ENCODE measurements at places on chromosomes 11 and 22.

GRCh38 chr22:39925909-39926679, 25.2 kb downstream of the GRAP2 start:
- peak; percentile 55 for DNase-seq

- DNase-seq: no peak
Observed at GRCh38 chr11:132785878-132786277, 746.4 kb downstream of the OPCML start.

DNA sequence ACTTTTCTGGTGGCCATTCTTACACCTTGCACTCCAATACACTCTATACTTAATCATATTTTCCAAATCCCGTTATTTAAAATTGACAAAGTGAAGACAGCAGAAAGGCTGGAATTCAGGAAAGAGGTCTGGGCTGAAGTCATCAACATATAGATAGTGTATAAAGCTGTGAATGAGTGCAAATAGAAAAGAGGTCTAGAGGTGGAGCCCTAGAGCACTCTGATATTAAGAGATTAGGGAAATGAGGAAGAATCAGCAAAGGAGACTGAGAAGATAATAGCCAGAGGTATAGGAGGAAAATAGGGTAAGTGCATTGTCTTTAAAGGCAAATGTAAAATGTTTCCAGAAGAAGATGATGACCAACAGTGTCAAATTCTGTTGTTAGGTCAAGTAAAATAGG, 7.9 kb downstream of the CTR9 start:
- DNase-seq: no peak

GRCh38 chr11:30652801-30653200, 66.6 kb upstream of the MPPED2 start:
- no peak for DNase-seq

GRCh38 chr11:44427432-44427831, 117.5 kb upstream of the ALX4 start:
- DNase-seq: no peak

DNA sequence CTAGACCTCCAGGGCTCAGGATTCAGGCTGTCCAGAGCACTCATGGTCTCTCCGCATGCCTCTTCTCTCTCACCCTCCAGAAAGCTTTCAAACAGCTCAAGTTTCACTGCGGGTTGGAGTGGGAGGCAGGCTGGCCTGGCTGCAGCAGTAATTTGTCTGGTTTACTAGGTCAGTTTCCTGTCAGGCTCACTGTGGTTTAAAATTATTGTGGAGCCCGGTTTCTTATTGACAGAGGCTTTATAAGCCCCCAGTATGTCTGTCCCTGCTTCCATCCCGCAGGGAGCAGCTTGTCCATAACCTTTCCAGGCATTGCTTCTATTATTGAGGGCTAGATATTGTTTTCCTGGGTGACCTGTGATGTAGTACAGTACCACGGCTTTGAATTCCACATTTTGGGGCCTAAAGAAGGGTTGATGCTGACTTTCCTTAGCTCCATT, 235.3 kb upstream of the SORL1-AS1 start:
- DNase-seq: no peak

GRCh38 chr11:41720761-41721160, 261.3 kb upstream of the LRRC4C start:
- DNase-seq: no peak

DNA sequence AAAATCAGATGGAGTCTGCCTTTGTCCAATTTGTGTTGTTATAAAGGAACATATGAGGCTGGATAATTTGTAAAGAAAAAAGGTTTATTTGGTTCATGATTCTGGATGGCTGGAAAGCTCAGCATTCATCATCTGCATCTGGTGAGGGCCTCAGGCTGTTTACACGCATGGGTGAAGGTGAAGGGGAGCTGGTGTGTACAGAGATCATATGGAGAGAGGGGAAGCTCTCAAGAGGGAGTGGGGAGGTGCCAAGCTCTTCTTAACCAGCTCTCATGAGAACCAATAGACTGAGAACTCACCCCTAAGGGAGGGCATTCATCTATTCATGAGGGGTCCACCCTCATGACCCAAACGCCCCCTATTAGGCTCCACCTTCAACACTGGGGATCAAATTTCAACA, 40.0 kb downstream of the NEU3 start:
- DNase-seq: no peak

DNA sequence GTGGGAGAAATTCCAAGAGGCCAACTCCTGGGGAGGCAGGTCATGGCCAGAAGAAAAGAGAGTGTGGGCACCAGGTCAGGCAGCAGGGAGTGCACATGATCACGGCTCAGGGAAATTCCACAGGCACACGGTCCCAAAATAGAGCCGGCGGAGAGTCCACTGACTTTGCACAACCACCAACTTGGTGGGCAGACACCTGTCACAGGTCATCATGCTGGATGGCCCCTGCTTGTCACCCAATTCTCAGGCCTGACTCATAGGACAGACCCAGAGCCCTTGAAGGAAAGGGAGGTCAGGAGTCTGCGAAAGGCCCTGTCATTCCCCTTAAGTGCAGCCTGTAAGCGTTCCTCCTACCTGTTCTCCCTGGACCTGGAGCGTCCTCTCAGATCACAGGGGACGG, 15.8 kb downstream of the APOL2 start:
- no peak for DNase-seq

GRCh38 chr11:65927904-65928397, 8.7 kb downstream of the DRAP1 start:
- DNase-seq: peak; percentile 79

DNA sequence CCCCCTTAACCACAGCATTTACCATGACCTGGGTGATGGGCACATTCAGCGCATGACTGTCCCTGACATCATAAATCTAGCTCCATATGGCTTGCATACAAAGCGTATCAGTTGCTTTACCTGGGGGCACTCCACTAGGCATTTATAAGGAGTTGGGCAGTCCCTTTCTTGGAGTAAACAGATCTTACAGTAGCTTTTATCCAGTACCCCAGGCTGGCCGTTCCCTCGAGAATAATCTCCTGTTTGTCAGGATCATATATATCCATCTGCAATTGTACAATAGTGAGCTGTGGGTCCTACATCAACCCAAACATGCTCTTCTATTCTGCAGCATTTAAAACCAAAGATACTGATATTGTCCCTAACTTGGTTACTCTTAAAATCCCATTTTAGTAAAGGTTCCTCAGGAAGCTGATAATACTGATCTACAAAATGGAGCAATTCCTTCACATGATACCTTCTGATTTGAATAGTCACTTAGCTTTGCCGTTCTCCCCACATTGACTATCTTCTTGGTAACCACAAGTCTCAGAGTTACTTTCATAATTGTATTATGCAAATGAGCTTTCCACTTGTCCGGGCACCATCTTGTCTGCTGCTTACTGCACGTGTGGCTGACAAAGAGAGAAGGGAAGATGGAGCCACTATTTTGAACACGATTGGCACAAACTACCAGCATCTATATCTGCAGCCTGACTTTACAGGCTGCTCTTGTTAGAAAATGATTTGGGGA, 205.0 kb downstream of the CWF19L2 start:
- no peak for DNase-seq

GRCh38 chr11:34206407-34207300, 101.2 kb downstream of the NAT10 start:
- no peak for DNase-seq

GRCh38 chr11:75583718-75584658, 21.9 kb downstream of the SERPINH1 start:
- DNase-seq: no peak

- DNase-seq: no peak
Observed at GRCh38 chr11:43164831-43165230, 147.0 kb upstream of the API5 start.

DNA sequence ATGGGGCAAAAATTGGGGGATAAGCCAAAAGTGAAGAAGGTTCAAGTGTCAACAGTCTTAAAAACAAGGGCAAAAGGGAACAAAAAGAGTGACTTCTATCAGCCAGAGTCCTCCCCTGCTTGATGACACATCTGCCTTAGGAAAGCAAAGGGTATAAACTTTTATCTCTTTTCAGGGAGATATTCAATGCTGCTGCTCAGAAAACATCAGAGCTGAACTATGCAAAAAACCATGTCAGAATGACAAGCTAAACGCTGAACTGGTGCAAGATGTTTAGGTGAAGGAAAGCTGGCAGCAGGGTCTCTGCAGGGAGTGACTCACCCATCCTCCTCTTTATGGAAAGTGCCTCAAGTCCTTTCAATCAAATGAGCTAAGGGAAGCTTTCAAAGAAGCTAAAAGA, 24.7 kb downstream of the ALG9 start:
- no peak for DNase-seq

DNA sequence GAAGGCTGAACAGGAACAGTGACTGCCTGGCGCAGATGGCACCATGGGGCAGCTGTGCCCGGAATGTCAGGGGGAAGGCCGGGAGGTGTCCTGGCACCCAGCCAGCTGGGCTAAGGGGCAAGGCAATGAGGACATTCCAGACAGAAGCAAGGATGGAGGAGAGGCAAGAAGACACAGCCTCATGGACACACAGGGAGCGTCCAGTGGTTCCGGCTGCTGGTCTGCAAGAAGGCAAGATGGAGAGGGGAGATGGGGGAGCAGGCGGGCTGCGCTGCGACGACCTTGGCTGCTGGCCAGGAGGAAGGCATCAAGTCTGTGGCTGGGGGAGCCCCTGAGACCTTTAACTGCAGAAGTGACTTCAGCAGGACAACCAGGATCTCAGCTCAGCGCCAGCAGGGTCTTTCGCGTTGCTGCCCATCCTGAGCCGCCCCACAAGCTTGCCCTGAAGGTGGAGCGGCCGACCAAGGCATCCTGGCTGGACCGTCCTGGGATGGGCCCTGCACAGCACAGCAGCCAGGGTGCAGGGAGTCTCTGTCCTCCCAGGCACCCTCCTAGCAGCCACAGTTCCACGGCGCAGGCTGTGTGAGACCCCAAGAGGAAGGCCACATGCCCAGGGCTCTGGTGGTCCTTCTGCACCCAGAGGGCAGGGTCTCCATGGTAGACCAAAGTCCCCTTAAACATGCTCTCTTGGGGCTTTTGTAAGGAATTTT, 531.7 kb downstream of the BRD1 start:
- DNase-seq: no peak

- no peak for DNase-seq
Observed at GRCh38 chr11:25441421-25441820, 890.5 kb upstream of the ANO3 start.

DNA sequence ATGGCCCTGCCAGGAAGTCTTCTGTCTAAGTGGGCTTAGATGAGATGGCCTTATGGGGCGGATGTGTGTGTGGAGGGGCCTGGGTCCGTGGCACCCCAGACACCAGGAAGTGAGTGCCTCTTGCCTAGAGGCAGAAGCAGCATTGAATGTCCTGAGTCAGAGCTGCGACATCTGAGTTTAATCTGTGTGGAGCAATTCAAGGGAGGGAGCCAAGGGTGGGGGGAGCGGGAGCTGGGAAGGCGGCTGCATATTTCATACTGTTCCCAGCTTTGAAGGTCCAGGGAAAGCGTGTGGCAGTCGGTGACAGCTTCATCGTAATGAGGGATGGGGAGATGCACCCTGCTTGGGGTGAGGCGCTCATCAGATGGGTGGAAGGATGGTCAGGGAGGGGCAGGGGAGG, 73.5 kb upstream of the THY1 start:
- no peak for DNase-seq

GRCh38 chr11:76625472-76626186, 44.9 kb downstream of the LRRC32 start:
- no peak for DNase-seq

DNA sequence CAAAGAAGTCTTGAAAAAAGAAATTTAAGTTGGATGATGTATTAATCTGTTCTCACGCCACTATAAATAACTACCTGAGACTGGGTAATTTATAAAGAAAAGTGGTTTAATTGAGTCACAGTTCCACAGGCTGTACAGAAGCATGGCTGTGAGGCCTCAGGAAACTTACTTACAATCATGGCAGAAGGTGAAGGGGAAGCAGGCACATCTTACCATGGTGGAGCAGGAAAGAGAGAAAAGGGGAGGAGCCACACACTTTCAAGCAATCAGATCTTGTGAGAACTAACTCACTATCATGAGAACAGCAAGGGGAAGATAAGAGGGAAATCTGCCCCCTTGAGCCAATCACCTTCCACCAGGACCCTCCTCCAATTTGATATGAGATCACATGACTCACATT, 65.7 kb upstream of the AMOTL1 start:
- no peak for DNase-seq

GRCh38 chr22:24474221-24474620, 20.9 kb upstream of the UPB1 start:
- no peak for DNase-seq

GRCh38 chr11:42779555-42779954, 532.2 kb upstream of the API5 start:
- no peak for DNase-seq

GRCh38 chr22:33919391-33920196, 682 bp downstream of the LARGE1 start:
- DNase-seq: no peak

- no peak for DNase-seq
Observed at GRCh38 chr11:62508336-62509058, 38.1 kb downstream of the AHNAK start.

GRCh38 chr11:34640050-34640923, 19.4 kb downstream of the EHF start:
- DNase-seq: no peak

GRCh38 chr11:43360361-43361032, 1.8 kb downstream of the TTC17 start:
- no peak for DNase-seq

DNA sequence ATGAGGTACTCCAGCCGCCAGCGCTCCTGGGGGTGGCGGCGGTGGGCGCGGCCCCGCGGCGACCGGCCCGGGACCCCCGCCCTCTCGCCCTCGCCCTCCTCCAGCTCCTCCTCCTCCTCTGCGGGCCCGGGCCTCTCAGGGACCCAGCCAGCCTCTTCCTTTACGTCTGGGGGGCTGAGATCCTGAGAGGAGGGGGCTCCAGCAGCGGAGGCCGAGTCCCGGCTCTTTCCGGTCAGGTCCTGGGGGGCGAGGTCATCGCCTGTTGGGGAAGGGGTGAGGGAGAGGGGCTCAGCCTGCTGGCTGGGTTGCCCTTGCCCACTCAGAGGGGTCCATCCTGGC, 4.3 kb downstream of the ZFTA start:
- DNase-seq: no peak

- no peak for DNase-seq
Observed at GRCh38 chr22:31271026-31271425, 21.3 kb downstream of the PIK3IP1 start.

DNA sequence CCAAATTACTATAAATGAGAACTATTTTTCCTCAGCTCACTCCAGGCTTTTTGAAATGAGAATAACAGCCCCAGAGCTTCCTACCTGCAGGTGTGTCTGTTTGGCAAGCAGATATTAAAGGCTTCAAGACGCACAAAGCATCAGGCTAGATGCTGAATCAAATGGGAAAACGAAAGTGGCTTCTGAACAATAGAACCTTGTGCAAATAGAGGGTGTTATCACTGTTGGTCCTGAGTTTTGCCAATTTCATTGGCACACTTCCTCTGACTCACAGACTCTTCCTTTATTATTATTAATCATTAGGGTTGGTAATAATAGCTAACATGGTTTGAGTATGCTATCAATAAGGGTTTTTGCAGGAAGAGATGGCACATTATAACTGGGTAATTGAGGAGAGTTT, 13.4 kb downstream of the SYT13 start:
- DNase-seq: no peak
